ENCODE measurements at places on chromosomes 2 and 18.
A peak's percentile ranks its signal among the peaks of the same experiment; 100 is the strongest.

- DNase-seq = no peak
Measured at GRCh38 chr18:39951142-39951720, 2003.8 kb upstream of the PIK3C3 start.

- DNase-seq = peak; percentile 91
Measured at GRCh38 chr2:60104514-60105505, 448.6 kb downstream of the BCL11A start.

DNA sequence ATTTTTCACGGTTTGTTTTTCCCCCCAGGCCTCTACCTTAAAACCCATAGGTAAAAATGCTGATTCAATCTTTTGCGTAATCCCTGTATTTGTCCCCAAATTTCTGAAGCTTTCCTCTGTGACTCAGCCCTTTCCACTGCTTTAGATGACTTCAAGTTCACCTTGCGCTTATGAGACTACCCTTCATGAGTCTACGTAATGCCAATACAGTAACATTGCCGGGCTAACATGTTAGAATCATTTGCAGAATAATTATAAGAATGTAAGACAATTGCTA is 283.0 kb downstream of the TMX3 start:
- DNase-seq = no peak

GRCh38 chr2:202530038-202530437 is 104.7 kb upstream of the FAM117B start:
- DNase-seq = no peak

DNA sequence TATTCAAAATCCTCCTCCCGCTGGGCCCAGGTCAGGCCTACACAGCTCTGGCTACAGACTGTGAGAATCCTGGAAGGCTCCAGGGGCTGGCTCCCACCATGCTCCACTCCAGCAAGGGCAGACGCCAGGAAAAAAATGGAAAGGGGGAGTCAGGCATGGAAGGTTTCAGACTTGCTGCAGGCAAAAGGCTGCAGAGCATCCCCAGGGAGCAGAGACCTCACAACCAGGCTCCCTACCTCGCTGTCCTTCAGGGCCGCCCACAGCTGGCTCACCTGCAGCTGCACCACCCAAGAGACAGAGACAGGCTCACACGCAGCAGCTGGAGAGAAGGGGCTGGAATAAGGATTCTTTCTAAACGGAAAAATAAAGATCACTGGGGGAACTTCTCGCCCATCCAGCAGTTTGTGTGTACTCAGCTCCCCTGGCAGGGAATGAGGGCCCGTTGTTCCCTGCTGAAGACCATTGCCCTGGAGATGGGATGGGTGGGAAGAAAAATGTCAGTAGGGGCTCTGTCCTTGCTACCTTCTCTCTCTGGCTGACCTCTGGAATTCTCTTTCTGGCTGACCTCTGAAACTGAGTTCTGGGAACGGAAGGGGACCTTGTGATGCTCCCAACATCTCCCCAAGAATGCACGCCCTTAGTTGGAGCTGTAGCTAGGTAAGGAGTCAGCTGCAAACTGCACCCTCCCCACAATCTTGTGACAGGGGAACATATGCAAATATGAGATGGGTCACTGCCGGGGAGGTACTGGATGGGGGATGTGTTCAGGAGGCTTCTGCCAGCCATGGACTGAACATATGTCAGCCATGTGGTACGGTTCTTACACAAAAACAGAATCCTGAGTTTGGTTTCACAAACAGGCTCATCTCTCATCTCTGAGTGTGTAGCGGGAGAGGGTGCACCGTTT is 34.5 kb downstream of the BCL2 start:
- no peak for DNase-seq

GRCh38 chr2:219104107-219105035 is 43.6 kb upstream of the IHH start:
- peak; percentile 60 for DNase-seq

DNA sequence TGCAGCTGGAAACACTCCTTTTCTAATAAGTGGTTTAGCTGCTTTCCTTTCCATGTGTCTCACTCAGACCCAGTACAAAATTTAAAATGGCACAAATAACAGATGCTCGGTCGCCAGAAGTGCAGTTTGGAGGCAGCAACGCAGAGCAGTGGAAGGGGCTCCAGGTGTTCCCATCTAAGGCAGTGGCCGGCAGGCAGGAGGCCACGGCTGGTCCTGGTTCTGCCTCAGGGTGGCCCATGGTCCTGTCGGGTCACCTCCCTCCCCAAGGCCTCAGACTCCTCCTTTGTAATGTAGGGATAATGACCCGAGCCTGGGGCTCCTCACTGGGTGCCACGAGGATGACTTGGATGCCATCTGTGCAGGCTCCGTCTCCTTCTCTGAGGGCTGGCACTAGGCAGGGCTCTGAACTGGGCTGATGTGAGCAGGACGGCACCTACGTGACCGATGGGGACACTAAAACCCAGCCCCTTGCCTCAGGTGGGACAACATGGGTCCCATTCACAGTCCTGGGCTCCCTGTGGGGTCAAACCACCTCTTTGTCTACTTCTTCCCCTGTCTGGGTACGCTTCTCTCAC is 80.9 kb upstream of the SLC66A3 start:
- DNase-seq = no peak

DNA sequence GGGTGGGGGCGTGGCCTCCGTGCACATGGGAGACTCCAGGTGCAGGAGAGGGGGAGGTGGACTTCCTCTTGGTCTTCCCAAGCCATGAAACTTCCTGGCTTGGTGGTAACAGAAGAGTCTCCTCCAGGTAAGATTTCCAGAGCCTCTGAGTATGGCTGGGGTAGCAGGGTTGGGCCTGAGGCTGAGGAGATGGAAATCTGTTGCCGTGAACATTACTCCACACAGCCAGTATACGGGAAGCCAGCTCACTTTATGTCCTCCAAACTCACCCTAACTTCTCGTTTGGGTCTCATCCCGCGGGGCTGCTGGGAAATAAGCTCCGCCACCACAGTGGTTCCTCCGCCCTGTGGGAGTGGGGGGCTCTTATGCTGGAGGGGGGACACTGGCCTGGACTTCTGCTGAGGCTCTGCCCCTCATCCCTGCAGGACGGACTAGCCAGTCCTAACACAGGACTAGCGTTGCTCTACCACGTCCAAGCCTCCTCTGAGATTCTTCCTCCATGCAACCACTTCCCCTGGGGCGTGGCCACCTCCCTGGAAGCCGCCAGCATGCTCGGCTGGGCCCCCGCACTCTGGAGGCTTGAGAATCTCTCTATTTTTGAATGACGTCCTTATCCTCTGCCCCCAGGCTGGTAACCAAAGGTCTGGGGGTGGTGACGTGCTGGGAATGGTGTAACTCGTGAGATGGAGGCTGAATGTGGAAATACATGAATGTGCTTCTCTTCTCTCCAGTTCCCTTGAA is 777 bp upstream of the RAB17 start:
- DNase-seq = peak; percentile 89

- DNase-seq = no peak
Measured at GRCh38 chr2:2575870-2576386, 244.9 kb upstream of the MYT1L start.

DNA sequence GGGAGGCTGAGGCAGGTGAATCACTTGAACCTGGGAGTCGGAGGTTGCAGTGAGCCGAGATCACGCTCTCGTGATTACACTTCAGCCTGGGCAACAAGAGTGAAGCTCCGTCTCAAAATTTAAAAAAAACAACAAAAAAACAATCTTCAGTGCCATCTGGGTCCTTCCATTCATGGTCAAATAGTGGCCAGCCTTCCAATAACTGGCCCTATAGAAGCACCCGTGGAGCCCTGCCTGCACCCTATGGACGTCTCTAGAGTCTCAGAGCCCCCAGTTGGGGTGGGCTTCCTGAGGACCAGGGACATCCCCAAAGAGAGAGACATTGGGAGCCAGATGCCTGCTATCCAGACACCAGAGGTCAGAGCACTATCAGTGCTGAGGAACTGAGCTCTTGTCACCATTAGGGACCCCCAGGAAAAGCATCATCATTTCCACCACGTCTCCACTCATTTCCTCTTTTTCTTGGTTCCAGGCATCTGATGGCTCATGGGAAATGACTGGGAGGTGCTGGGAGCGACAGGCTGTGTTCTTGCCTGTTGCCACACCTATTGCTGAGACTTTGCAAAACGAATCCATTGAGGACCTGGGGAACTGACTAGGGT is 9.4 kb downstream of the NEU2 start:
- DNase-seq = peak; percentile 10

GRCh38 chr2:151943461-151943860 is 115.2 kb upstream of the ARL5A start:
- no peak for DNase-seq

GRCh38 chr18:13216092-13216582 is 2.4 kb upstream of the LDLRAD4 start:
- peak; percentile 93 for DNase-seq

DNA sequence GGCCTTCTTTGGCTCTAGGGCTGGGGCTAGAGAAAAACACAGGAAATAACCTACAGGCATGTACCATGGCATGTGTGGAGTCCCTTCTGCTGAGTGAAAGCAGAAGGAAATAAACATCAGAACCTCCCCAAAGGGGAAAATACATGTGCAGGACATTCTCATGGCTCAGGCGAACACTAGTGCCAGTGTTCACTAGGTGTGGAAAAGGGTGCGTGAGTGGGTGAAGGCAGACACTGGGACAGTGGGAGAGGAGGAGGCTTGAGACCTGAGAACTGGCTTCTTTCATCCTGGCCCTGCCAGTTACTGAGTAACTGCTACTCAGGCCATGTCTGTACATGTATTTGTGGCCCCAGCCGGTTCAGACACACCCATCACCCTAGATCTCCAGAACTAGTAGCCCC is 268.2 kb downstream of the PRKCE start:
- no peak for DNase-seq

GRCh38 chr2:143255899-143256298 is 126.7 kb downstream of the ARHGAP15 start:
- DNase-seq = no peak

- DNase-seq = no peak
Measured at GRCh38 chr18:64710105-64710861, 561.4 kb upstream of the LINC00305 start.

GRCh38 chr2:113175042-113175628 is 1.4 kb downstream of the PSD4 start:
- peak; percentile 23 for DNase-seq

DNA sequence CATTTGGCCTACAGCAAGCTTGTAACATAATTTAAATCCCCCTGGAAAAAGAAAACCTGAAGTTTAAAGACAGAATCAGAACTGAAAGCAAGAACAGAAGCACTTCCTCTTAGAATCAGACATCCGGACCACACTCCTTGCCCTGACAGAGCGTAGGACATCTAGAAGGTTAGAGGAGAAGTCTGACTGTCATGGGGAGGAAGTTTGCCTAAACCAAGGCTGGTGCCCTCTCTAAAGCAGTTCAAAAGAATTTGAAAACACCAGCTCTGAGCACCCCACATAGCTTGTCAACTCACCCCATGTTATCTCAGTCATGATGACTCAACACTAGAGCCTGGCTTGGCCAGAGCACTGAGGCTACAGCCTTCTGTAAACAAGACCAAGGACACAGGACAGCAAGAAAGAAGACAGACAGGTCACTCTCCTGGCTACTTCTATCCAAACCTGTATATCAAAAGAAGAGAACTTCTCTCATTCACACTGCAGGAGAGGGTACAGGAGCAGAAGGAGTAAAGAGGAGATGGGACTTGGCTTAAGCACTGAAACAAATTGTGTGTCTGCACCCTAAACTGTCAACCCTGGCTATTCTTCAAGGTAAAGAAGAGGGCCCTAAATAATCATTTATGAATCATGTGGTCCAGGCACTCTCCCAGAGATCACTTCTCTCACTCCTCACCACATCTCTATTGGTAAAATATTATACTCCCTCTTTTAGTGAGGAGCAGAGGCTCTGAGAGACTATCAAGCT is 198.6 kb downstream of the MEMO1 start:
- peak; percentile 70 for DNase-seq

GRCh38 chr2:235958221-235958930 is 209.8 kb downstream of the GBX2 start:
- DNase-seq = no peak

GRCh38 chr2:223976635-223977226 is 19.5 kb downstream of the MRPL44 start:
- no peak for DNase-seq

- DNase-seq = no peak
Measured at GRCh38 chr18:74463254-74463653, 6.1 kb upstream of the DIPK1C start.

DNA sequence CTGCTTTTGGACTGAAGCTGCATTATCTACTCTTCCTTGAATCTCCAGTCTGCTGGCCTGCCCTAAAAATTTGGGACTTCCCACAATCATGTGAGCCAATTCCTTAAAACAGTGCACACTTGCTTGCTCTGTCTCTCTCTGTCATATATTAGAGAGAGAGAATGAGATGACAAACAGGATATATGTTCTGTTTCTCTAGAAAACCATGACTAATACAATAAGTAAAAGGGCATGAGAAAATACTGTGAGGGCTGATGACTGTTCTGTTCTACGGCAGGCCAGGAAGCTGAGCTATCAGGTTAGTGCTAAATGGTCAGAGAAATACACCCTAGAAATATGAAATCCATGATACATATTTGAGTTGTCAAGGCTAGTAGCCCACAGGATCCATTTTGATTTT is 1896.8 kb upstream of the CELF4 start:
- DNase-seq = no peak

- no peak for DNase-seq
Measured at GRCh38 chr2:40485318-40485717, 33.4 kb upstream of the SLC8A1 start.

DNA sequence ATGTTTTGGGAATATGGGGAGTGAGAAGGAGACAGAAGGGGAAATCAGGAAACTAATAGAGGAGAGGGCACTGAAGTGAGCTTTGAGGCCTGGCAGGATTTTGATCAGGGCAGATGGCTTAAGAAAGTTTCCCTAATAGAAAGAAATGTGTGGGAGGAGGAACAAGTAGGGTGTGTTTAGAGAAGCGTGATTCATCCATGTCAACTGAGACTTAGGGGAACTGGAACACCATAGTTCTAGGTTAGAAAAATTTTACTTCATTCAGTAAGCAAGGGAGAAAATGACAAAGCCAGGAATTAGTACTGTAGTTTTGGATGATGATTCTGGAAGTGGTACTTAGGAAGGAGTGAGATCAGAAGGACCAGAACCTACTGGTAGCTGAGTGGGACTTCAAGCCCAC is 296.0 kb downstream of the PLCL1 start:
- peak; percentile 85 for DNase-seq

DNA sequence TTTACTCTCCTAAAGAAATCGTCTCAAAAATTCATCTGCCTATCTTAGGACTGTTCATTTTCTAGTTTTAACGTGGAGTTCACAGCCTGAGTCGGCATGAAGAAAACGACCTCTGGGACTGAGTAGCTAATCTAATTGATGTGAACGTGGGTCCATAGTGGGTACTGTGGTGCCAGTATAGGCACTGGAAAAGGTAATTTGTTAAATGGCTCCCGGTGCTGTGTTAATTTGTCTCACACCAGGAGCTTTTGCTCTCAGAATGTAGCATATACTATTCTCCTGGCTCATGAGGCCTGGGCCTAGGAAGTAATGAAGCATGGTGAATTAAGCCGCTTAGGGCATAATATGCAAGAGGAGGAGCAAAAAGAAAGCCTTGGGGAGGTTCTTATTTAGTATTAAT is 414.4 kb upstream of the NXPH2 start:
- no peak for DNase-seq
